ENCODE measurements at places on chromosomes 16 and 17.

DNA sequence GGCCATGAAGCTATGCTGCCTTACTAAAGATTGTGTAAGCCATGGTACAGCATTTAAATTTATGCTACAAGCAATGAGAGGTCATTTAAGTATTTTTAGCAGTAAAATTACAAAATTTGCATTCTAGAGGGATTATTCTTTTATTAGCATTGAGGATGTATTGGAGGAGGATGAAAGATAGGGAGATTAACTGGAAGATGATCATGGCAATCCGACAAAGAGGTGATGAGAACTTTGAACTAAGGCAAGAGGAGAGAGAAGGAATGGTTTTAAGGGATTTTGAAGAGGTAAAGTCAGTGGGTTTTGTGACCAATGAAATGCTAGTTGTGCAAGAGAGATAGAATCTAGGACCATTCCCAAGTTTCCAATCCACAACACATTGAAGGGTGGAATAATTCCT is 129.9 kb downstream of the SNX11 start:
- DNase-seq, result no peak

DNA sequence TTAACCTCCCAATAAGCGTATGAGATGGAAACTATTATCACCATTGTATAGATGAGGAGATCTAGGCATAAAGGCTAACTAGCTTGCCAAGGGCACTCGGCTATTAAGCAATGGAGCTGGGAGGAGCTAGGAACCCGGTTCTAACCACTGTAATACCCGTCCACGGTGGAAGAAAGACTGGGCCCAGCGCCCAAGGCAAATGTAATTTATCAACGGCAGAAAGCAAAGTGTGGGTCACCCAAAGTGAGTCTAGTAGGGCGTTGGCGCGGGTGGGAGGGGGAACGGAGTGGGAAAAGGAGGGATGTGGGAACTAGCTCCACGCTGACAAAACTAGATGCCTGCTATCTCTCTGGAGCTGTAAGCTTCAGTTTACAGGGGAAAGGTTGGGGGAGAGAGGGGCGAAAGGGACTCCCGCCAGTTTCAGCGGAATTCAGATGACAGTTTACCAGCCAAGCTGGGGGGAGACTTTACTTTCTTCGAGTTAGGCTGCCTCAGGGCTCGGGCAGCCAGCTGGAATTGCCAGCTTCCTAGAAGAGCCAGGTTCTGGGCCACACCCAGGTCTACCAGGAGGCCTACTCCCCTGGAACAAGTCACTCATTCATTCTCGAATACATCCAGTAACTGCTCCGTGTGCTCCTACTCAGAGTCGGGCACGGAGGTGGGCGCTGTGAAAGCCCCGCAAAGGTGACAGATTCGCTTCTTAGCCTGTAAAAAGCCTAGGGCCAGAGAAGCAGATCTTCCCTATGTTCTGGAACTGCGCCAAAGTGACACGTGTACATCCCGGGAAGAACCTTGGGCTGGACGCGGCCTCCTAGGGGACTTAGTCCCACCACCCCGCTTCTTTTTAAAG is 837 bp downstream of the LRRC59 start:
- DNase-seq, result no peak

- no peak for DNase-seq
These were observed 21.3 kb downstream of the PGS1 start for GRCh38 chr17:78399693-78400144.

GRCh38 chr16:19031738-19032137 is 35.7 kb upstream of the COQ7 start:
- no peak for DNase-seq

DNA sequence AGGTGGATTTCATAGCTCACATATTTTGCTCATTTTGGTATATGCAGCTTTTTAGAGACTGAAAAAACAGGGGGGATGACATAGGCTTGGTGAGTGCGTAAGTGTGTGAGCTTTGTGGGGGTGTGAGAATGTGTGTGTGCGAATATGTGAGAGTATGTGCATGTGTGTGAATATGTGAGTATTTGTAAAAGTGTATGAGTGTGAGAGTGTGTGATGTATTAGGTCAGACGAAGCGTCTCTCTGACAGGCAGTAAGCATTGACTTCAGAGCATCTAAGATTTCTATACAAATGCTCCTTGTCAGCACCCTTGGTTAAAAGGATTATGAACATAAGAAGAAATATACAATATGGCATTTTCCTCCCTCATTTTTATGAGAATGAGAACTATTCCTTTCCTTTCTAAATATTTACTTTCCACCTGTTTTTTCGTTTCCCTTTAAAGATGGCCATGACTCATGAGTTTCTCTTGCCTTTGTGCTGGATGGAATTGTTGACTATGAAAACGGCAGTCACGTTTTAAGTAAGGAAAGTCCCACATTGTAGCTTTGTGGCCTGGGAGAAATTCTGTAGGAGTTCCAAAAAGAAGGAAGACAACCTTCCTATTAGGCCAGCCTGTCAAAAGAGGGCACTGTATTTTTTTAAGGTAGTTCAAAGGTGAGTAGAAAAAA is 276.4 kb downstream of the FOXL1 start:
- no peak for DNase-seq

GRCh38 chr16:87140211-87141200 is 176.7 kb downstream of the C16orf95 start:
- no peak for DNase-seq

- DNase-seq, result no peak
These were observed 1179.5 kb upstream of the GOT2 start for GRCh38 chr16:59913666-59914065.

GRCh38 chr17:82168568-82168967 is 44.1 kb downstream of the CCDC57 start:
- no peak for DNase-seq

DNA sequence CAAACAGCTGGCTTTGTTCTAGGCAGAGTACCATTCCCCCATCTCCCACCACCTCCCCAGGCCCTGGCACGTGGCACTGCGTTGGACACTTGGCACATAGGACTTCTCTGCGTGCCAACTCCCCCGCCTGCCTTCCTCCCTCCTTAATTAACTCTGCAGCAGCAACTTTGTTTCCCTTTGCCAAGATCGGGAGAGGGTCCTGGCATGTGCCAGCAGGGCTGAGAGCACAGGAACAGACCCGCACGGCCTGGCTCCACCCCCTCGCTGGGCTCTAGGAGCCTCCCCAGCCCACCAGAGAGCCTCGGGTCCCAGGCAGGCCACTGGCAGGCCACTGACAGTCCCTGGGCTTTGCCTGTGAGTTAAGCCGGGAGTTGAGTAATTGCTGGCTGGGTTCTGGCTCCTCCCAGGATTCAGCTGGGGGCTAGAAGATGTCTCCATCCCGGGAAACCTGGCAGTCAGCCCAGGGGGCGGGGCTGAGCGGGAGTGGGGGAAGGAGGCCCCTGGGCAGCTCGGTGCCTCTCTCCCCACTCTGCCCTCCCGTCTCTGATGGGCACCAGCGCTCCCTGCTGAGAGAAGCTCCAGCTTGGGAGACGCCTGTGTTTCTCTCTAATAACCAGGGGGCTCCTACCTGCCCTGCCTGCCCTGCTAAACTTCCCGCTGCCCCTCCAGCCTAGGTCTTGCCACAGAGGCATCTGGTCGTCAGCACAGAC is 224.0 kb upstream of the TNRC6C start:
- peak; percentile 95 for DNase-seq

- no peak for DNase-seq
These were observed 239.4 kb downstream of the KCNJ2 start for GRCh38 chr17:70408768-70409167.

DNA sequence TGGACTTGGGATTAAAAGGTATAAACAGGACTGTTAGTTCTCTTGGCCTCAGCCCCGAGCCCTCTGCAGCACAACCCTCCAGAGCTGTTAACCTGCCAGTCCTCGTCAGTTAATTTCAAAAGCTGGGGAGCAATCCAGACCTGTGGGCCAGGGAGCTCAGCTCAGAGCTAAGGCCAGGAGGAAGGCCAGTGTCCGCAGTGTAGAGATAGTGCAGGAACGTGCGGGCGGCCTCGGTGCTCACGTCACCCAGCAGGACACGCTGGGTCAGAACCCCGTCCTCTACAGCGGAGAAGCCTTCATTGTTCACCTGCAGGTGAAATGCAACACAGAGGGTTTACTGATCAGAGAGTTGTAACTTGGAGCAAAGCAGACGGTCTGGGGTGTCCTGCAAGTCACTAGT is 15.4 kb upstream of the NLRC3 start:
- DNase-seq, result no peak

- no peak for DNase-seq
These were observed 16.8 kb downstream of the TMEM100 start for GRCh38 chr17:55705847-55706246.

DNA sequence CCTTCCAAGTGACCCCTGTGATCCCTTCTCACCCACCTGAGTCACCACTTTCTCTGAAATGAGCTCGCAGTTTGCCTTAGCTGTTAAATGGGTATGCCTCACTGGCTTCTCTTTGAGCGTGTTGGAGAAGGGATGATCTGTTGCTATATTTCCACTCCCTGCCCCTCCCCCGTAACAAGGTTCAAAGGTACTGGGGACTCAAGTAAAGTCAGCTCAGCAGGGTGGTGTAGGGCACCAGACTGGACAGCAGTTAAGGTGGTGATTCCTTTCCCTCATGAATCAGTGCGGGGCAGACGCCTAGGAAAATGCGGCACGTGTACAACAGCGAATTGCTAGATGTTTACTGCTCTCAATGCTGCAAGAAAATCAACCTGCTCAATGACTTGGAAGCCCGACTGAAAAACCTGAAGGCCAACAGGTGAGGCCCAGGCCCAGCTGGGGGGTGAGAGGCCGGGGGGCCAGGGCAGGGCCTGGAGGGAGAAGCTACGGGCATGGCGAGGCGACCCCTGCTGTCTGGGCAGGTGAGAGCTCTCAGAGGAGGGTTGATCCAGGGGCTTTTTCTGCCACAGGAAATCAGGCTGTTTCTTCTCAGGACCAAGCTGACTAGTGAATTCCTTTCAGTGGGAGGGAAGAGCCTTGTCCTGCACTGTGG is 130.3 kb downstream of the RAB11FIP4 start:
- no peak for DNase-seq

DNA sequence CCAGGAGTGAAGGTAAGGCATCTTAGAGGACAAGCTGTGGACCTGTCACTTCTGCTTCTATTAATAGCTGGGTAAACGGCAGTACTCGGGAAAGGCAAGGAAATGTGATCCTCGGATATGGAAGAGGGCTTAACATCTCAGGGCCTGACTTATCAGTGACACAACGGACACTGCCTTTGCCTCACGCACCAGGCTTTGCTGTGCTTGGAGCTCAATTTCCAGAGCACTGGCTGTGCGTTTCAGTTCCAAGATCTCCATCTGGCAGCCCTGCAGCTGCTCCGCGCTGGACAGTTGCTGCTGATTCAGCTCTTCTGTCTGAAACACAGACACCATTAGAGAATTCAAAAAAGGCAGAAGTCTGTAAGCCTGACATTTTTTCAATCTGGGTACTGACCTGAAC is 3.5 kb downstream of the KRT40 start:
- DNase-seq, result no peak

GRCh38 chr16:52709306-52709705 is 162.4 kb upstream of the TOX3 start:
- DNase-seq, result no peak

GRCh38 chr17:78883089-78883532 is 19.9 kb downstream of the CEP295NL start:
- DNase-seq, result peak; percentile 96

- no peak for DNase-seq
These were observed 671 bp upstream of the TOP2A start for GRCh38 chr17:40418428-40418706.

- DNase-seq, result no peak
These were observed 124.4 kb downstream of the CDYL2 start for GRCh38 chr16:80680046-80680445.

DNA sequence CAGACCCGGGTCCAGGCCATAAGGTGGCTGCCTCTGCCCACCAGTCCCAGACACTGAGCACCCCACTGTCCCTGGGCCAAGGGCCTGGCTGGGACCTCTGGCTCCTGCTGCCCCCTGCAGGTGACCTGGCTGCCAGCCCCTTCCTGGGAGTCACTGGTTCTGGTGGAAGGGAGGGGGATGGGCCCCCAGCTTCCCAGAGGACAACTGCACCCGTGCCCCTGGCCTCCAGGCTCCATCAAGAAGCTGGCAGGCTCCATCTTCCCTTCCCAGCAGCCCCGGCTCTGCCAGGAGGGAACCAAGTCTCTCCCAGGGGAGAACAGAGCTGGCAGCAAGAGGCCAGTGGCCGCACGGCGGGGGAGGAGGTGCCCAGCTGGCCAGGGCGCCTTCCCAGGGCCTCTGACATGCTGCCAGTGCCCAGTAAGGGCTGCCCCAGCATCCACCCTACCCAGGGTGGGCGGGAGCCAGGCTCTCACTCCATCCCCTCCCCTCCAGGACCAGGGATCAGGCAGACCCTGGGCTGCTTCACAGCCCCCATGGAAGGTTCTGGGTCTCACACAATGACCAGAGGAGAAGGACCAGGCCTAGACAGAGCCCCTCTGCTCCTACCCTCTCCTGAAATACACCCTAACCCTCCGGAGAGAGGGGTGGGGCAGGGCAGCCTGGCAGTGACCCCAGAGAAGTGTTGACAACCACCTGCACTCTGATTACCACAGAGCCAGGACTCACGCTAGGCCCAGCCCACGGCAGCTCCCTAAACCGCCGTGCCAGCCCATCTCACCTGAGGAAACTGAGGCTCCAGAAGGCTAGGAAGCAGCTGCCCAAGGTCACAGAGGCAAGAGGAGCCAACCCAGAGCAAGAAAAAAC is 3.6 kb downstream of the CLUH start:
- DNase-seq, result peak; percentile 85

DNA sequence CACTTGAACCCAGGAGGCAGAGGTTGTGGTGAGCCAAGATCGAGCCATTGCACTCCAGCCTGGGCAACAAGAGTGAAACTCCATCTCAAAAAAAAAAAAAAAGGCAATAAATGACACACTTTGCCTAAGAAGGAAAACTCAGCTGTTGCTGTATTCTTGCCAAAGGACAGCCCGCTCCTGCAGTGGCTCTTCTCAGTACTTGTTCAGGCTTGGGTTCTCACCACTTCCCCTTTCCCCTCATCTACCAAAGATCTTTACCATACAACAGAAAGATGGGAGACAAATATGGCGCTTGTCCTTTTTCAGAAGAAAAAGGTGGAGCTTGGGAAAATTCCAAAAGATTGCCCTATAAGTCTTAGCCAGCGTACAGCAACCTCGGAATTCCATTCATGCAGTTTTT is 58.5 kb downstream of the MYH13 start:
- DNase-seq, result no peak

- DNase-seq, result no peak
These were observed 347.4 kb downstream of the MAF start for GRCh38 chr16:79253100-79253631.

DNA sequence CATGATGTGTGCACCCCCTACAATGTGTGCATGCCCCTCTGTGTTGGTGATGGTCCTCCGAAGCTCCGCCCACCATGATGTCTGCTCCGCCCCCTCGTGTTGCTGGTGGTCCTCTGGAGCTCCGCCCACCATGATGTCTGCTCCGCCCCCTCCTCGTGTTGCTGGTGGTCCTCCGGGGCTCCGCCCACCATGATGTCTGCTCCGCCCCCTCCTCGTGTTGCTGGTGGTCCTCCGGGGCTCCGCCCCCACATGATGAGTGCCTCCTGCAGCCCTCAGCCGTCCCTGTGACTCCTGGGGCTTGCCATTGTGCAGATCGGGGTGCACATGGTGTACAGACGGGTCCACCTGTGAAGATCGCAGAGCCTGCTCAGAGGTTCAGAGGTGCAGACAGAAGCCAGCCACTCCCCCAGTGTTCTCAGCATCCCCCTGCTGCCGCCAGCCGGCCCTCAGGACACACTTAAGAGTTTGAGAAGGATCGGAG is 129.1 kb upstream of the CHMP6 start:
- no peak for DNase-seq

Measured in coronary artery (tissue), 2 donors.